T follicular helper cell (primary cell): ENCODE measurements at places on chromosomes 7 and 10.

GRCh38 chr10:127067542-127068194 lies 128.7 kb downstream of the INSYN2A start:
- no peak for DNase-seq

- no peak for DNase-seq
These were observed 183.5 kb upstream of the HABP2 start for GRCh38 chr10:113369365-113369694.

DNA sequence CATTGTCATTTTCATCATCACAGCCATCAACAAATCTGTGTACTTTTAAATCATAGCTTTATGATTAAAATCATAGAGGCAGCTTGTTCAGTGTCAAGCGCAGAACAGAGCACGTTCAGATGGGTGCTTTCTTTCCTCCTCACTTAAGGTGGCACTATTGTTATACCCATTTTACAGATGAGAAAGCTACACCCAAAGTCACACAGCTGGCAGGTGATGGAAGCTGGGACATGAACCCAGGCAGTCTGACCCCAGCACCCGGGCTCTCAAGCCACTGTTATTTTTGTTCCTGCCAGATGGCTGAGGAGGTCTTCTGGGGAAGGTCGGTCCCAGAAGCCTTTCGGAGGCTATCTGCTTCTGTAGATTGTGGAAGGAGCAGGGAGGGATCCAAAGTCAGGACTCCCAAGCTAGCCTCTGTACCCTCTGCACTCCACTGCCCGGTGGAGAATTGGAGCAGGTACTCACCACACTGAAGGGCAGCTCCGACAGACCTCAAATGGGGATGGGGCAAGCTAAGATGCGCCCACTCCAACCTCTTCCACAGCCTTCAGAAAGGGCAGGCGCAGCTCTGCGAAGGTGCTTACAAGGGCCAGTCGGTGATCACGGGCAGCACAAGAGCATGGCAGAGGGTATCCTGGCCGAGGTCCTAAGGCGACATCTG lies 610 bp downstream of the AVPI1 start:
- DNase-seq = no peak

GRCh38 chr10:43199088-43199683 lies 60.9 kb downstream of the CSGALNACT2 start:
- DNase-seq = no peak

- DNase-seq = no peak
These were observed 488 bp upstream of the CHCHD3 start for GRCh38 chr7:133082390-133082766.

- no peak for DNase-seq
These were observed 16.2 kb upstream of the GIMAP8 start for GRCh38 chr7:150434240-150434639.

DNA sequence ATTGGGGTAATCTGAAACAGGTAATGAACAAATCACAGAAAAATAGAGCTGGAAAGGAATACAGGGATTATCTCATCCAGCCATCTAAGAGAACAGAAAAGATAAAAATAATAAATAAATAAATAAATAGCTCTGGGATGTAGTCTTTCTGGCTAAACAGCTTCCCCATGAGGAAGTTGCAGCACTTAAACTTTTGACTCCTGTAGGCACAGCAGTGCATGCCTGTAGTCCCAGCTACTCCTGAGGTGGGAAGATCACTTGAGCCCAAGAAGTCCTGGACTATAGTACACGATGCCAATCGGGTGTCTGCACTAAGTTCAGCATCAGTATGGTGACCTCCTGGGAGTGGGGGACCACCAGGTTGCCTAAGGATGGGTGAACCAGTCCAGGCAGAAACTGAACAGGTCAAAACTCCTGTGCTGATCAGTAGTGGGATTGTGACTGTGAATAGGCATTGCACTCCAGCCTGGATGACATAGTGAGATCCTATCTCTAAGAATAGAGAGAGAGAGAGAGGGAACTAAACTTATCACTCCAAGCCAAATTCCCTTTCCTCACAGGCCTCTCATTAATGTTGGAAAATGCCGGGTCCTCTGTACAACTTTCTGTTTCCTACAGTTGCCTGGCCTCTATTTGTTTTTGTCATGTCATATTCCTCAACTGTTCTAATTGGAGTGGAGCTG lies 61.7 kb upstream of the CDK13 start:
- no peak for DNase-seq

DNA sequence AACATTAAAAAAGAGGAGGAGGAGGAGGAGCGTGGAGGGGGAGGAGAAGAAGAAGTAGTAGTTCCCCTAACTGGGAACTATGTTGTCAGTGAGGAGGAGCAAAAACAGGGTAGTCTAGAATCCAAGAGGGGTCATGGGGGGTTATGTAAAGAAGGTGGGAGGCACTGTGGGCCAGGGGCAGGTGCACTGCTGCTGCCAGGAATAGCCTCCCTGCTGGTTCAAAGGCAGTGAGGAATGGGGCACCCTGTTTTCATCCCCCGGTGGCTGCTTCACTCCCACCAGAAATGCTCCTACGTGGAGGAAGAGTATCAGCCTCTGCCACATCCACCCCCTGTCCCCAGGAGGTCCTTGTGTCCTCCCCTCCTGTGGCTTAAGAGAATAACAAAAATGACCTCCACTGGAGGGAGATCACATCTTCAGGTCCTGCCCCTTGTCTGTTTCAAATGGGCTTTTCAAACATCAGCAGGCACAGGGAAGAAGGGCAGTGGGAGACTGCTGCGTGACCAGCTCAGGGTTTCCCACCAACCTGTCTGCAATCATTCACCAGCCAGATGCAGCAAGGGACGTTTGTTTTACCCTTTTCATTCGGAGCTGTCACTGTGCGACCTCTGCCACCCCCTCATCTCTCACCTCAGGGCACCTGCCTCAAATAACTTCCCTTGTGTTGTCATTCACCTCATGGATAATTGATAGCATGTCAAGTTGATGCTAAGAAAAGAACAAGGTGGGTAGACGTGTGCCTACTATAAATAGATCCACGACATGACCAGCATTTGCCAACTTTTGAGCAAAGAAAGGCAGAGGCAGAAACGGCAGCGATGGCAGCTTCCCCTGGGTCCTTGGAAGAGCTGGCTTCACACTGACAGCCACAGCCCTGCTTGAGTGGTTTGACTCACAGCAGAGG lies 92.6 kb downstream of the DGKI start:
- no peak for DNase-seq

GRCh38 chr10:4623757-4624420 lies 202.1 kb upstream of the AKR1E2 start:
- DNase-seq = no peak

- DNase-seq = no peak
These were observed 167.8 kb upstream of the AUTS2 start for GRCh38 chr7:69430384-69431021.

GRCh38 chr7:135811506-135811905 lies 62.9 kb upstream of the FAM180A start:
- no peak for DNase-seq

DNA sequence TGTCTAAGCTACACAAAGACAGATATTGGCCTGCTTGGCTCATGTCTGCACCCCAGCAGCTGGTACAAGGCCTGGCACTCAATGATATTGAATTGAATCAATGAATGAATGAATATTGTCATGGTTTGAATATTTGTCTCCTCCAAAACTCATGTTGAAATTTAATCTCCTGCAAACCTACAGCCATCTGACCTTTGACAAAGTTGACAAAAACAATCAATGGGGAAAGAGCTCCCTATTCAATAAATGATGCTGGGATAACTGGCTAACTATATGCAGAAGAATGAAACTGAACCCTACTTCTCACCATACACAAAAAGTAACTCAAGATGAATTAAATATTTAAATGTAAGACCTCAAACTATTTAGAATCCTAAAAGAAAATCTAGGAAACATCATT lies 144.7 kb downstream of the CYP26A1 start:
- DNase-seq = no peak

DNA sequence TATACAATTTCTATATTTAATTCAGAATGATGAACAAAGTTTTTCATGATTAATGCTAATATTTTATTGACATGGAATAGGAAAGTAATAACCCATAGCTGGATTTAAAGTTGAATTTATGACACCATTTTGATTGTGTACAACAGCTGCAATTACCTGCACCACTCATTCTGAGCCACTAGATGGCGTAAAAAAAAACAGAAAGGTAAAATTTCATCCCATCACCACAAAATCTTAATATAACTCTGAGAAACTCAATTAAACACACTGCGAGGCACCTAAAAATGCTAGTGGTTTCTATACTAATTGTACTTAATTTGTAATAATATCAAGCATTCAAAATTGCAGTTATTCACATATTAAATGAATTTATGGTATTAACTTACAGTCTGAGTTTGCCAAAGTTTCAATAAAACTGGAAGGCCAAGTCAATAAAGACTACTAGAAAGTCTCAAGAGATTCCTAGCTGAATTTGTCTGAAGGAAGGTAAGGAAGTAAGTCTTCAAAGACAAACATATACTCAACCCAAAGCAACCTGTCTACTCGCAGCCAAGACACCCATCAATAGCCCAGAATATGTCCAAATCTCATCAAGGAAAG lies 182.5 kb downstream of the SKAP2 start:
- DNase-seq = no peak

GRCh38 chr7:90958647-90959046 lies 305.6 kb upstream of the FZD1 start:
- DNase-seq = no peak

GRCh38 chr10:80273523-80274170 lies 15.8 kb downstream of the MAT1A start:
- DNase-seq = no peak

GRCh38 chr7:28347475-28348318 lies 64.6 kb upstream of the CREB5 start:
- no peak for DNase-seq

- no peak for DNase-seq
These were observed 101.0 kb upstream of the NFE2L3 start for GRCh38 chr7:26051021-26051420.

- no peak for DNase-seq
These were observed 600.9 kb upstream of the MKI67 start for GRCh38 chr10:128727114-128727513.

DNA sequence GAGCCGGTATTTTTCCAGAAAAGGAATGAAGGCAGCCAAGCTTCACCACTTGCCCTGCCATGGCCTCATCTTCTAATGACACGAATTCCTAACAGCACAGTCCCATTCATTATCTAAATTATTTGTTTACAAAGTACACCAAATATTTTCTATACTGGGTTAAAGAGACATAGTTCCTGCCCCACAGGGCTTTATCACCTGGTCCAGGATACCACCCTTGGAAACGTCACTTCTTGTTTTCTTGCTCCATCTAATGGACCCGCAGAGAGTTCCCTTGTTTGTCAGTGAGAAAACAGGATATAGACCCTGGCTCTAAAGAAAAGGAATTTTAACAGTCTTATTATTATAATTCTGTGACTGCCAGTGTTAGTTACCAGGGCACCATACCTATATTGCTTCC lies 1165.4 kb downstream of the GATA3 start:
- no peak for DNase-seq

DNA sequence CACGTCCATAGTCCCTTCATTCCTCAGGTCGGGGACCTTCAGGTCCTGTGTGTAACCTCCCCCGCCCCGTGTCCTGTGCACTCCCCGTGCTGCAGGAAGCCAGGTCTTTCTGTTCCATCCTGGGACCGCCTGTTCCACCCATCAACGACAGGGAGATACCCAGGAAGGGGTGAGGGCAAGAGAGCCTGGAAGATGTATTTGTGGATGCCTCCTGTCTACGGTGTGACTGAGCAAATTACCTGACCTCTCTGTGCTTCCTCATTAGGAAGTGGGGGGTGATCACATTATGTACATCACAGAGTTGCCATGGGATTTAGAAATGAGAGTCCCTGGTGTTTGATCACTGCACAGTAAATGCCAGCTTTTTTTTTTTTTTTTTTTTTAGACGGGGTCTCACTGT lies 46.3 kb downstream of the GRID2IP start:
- DNase-seq = no peak

GRCh38 chr10:76291175-76291574 lies 859.8 kb downstream of the LRMDA start:
- DNase-seq = no peak

GRCh38 chr7:137882261-137882668 lies 35.5 kb upstream of the DGKI start:
- no peak for DNase-seq

- DNase-seq = no peak
These were observed 157.1 kb downstream of the PRKCQ start for GRCh38 chr10:6423004-6423403.

- DNase-seq = no peak
These were observed 468 bp upstream of the IRF5 start for GRCh38 chr7:128937271-128937646.

DNA sequence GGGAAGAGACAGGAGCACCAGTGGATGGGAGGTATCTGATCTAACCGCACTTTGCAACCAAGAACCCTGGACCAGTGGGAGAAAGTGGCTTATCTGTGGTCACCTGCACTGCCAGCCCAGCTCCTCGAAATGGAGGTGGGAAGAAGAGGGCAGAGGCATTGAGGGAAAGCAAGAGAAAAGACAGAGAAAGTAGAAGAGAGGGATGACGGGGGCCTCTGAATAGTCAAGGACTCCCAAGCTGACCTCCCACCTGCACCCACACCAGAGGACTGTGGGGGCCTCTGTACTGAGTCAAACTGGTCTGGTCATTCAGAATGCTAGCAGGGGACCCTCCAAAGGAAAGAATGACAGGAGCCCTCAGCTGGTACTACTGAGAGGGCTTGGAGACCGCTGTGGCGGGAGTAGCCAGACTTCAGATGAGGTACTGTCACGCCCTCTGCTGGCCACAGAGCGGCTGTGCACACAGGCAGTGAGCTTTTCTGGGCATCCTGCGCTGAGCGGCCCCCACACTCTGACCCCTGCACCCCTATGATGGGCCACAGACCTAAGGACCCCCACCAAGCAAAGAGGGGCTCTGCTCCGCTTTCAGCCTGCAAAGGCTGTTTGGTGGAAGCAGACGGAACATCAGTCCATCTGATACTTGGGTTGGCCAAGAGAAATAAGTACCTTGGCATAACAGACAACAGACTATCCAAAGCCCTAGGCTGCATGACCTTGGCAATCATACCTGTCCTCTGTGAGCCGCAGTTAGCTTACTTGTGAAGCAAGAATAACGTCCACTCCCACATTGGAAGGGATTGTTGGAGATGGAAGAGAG lies 112.9 kb downstream of the COL13A1 start:
- peak; percentile 19 for DNase-seq

GRCh38 chr10:34862892-34863291 lies 47.8 kb upstream of the PARD3 start:
- DNase-seq = no peak

DNA sequence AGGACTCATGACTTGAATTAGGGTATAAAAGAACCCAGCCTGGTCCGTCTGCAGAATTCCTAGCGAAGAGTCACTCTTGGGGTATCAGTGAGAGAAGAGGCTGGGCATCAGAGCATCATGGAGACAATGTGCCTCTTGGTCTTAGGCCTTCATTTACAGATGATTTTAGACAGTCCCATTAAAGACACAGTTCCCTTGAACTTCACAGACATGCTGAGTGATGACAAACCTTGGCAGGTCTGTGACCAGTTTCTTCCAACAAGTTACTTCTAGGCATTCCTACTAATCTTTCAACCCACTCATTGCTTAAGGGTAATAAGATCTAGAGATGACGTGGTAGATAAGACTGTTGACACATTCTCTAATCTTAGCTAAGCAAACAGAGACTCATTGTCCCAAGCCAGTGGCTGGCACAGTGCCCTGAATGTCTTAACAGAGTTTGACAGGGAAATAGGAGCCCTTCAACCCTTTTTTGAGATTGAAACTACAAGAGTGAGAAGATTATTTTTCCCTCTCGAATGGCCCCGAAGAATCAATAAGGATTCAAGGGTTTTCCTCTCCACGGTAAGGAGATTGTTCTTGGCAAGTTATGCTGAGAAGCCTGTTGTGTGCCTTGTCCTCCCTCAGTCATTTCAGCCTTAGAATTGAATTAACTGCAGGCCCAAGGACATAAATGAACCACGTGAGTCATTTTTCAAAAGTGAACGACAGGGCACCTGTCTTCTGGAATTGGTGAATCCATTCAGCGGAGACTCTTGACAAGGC lies 281.1 kb downstream of the CCDC3 start:
- no peak for DNase-seq
